ENCODE measurements at places on chromosomes 1 and 21.
A peak's percentile ranks its signal among the peaks of the same experiment; 100 is the strongest.

- DNase-seq: no peak
These were observed 2.1 kb downstream of the GNAT2 start for GRCh38 chr1:109617291-109617801.

GRCh38 chr1:208479435-208479834, 235.3 kb upstream of the PLXNA2 start:
- no peak for DNase-seq

DNA sequence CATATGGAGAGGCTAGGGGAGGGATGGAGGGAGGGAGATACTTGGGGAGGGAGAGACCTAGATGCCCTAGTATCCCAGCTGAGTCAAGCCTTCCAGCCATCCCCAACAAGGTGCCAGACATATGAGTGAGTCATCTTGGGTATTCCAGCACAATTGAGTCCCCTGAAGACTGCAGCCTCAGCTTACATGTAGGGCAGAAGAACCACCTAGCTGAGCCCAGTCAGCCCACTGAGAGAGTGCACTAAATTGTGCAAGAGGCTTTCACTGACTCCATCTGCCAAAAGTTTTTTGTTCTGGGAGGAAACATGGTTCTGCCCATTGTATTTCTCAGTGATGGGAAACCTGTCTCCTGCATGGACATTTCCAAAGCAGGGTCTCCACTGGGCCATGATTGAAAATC, 76.4 kb downstream of the FOXD2 start:
- no peak for DNase-seq

DNA sequence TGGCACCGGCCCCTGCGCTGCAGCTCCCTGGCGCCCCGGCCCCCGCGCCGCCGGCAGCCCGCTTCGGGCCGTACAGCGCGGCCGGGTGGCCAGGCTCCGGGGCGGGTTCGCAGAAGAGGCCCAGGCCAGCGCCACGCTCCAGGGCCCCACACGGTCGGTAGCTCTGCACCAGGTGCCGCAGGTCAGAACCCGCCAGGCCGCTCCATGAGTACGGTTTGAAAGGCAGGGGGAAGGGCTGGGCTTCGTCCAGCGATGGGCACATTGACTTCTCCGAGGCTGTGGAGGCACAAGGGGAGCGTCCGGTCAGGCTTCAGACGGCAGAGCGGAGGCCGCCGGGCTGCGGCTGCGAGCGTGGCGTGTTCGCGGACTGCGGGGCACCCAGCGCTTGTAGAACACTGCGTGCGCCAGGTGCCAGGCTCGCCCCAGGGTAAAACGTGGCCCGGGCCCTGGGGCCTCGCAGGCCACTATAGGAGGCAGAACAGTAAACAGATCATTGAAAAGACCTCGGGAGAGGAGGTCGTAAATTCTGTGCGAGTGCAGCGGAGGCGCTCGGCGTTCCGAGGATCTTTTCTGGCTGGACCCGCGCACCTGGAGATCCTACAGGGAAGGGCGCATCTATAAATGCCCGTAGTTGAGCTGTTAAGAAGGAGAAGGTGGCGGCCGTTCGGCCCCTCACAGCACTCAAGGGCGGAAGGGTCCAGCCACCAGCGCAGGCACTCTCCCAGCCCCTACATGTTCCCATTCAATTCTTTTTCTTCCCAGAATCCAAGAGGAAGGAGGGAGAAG, 5.7 kb downstream of the GFI1 start:
- DNase-seq: no peak

DNA sequence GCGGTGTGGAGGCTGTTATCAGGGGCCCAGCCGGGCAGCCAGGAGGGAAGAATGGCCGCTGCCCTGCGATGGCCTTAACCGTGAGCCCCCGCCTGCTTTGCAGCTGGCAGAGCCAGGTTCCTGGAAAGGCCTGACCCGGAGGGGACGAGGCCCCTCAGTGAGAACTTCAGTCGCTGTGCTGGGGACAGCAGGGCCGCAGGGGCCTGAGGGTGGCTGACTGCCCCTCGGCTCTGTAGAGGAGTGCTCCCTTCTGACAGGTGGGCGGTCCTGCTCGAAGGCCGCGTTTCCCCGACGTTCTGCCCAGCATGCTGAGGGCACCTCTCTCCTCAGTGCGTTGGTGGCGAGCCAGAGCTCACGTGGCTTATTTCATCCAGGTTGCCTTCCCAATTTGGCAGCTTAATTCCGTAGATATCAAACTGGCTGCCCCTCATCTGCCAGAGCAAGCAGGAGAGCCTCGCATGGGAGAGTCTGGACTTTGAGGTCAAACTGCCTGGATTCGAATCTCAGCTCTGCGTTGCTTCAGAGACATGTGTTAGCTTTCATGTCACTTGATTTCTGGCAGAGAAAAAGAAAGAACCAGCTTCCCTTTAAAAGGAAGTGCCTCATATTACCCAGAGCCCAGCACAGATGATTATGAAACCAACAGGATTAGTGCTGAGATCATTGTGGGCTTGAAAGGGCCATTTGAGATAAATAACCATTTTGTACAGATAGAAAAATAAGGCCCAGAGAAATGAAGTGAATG, 239.8 kb downstream of the SDCCAG8 start:
- no peak for DNase-seq

- peak; percentile 28 for DNase-seq
These were observed 7.0 kb upstream of the HIVEP3 start for GRCh38 chr1:41925712-41926111.

- no peak for DNase-seq
These were observed 140.3 kb downstream of the ZC3H11B start for GRCh38 chr1:219472596-219472995.

- peak; percentile 58 for DNase-seq
These were observed at the start of gene SAMD11 for GRCh38 chr1:923131-923990. TSS of gene SAMD11 (plus strand) at chr1:923923. CDS start at chr1:924432, 509 bp downstream.

DNA sequence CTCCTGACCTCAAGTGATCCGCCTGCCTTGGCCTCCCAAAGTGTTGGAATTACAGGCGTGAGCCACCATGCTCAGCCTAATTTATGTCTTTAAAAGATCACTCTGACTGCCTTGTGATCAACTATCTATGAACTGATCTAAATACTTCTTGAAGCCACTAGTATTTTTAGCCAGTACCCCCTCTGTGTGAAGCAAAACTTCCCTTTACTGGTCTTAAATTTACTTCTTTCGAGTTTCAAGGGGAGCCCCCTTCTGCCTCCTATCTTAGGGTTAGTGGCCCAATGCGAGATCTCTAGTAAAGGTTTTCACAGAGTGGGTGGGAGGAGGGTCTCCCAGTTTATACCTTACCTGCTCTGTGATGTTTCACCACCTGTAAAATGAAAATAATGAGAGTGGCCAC, 66.1 kb upstream of the RPL11 start:
- no peak for DNase-seq

GRCh38 chr1:54653036-54653435, 11.4 kb downstream of the MROH7 start:
- peak; percentile 6 for DNase-seq

GRCh38 chr1:198068285-198068684, 88.5 kb upstream of the NEK7 start:
- DNase-seq: no peak

- DNase-seq: no peak
These were observed 221.9 kb downstream of the GIPC2 start for GRCh38 chr1:78267513-78268218.

GRCh38 chr1:36818771-36819170, 215.5 kb downstream of the GRIK3 start:
- DNase-seq: no peak

DNA sequence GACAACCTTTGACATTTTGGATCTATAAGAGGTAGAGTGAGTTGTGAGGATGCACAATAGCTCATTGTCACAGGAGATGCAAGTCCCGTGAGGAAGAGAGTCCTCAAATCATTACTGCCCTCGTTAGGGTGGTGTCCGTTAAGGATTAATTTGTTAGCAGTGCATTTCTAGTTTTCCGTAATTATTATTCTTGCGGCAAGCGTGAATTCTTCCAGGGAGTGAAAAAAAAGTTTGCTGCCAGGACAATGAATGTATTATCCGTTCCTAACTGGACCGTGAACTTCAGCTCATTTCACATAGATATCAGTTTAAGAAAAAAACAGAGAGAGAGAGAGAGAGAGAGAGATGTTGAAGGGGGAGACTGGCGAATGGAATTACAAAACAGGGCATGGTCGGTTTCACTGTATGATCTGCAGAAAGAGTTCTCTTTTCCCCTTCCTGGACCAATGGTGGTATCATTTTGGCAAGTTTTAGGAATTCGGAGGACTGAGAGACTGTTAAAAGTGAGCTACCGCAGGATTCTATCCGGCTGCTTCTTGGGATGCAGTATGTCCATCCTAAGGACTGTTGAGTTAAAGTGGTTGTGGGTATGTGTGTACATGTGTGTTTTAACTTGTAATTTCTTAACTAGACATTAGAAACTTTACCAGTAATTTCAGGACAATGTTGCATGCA, 216.0 kb upstream of the NFIA start:
- DNase-seq: no peak

DNA sequence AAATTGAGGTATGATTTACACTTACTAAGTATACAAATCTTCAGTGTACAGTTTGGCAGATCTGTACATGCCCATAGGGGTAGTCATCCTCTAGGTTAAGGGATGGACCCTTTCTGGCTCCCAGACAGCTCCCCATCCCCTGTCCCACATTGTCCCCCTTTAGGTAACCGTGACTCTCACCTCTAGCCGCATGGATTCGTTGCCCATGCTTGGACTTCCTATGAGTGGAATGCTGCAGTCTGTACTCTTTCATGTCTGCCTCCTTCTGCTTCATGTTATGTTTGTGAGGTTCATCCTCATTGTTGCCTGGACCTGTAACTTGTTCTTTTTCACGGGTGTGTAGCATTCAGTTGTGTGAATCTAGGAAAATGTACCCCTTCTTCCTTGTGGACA, 20.3 kb downstream of the SLC37A1 start:
- DNase-seq: no peak

- no peak for DNase-seq
These were observed 121.6 kb downstream of the RGS7 start for GRCh38 chr1:241235256-241235897.

- DNase-seq: no peak
These were observed 611.1 kb downstream of the BRINP3 start for GRCh38 chr1:189866606-189867005.

DNA sequence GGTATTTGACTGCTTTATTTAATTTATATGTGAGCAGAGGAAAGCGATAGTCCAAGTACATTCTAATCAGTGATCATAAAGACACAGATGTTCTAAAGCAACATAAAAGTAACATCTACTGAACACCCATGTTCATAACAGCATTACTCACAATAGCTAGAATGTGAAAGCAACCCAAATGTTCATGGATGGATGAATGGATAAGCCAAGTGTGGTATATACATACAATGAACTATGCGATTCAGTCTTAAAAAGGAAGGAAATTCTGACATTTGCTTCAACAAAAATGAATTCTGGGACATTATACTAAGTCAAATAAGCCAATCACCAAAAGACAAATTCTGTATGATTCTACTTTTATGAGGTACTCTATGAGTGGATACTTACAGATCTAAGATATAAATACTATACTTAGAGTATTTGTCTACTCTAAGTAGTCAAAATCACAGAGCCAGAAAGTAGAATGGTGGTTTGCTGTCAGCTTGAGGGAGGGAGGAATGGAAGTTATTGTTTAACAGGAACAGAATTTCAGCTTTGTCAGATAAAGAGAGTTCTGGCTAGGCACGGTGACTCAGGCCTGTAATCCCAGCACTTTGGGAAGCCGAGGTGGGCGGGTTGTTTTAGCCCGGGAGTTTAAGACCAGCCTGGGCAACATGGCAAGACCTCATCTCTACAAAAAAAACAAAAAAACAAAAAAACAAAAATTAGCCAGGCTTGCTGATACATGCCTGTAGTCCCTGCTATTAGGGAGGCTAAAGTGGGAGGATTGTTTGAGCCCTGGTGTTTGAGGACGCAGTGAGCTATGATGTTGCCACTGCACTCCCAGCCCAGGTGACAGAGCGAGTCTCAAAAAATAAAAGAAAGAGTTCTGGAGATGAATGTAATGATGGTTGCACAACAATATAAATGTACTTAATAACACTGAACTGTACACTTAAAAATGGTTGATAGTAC, 79.7 kb upstream of the ARHGAP29 start:
- no peak for DNase-seq

DNA sequence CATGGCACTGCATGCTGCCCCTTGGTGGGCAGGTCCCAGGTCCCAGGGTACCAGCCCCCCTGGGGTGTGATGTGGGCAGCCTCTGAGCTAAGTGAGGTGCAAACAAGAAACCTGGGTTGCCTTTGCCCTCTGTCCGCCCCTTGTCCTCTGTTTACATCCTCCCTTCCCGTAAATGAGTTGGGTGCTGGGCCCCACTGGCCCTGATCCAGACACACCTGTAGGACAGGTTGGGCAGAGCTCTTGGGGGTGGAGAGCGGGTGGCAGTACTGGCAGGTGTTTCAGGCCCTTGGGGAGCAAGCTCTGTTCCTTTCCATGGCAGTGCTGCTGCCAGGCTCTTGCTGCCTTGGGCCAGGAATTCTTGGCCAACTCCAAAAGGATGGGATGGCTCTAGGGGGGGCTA, 35.8 kb downstream of the ELF3 start:
- DNase-seq: no peak

DNA sequence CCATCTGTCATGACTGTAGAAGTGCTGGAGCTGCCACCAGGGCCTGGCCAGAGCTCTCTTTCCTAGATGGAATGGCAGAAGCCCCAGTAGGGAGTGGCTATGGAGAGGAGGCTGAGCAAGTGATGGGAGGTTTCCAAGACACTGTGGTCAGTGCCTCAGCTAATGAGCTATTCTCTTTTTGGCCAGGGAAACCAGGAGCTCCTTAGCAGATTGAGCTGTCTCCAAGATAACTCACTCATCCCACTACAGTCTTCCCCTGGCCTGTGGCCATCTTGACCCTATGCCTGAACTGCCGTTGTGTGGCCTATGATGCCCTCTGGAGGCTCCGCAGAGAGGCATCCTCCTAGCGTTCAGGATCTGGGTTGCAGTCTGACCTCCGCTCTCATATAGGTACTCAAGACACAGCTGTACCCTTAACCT, 60.5 kb downstream of the ERI3 start:
- DNase-seq: peak; percentile 56

GRCh38 chr1:153291514-153291913, 21.2 kb downstream of the PGLYRP3 start:
- no peak for DNase-seq

DNA sequence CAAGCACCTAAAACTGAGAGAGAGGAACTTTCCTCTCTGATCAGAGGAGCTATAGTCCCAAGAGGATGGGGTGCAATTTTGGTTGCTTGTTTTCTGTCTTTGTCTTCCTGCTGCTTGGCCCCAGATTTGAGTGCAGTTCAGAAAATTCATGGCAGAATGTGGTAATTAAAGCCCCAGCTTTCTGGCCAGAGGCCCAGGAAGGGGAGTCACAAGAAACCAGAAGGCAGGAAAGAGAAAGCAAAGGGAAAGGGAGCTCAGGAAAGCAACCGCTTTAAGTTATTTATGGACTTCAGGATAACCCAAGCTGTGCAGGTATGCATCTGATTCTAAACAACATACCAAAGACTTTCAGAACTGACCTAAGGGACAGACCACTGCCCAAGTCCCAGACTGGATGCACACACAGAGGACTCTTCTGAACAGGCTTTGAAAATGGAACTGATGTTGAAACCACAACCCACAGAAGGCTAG, 88.8 kb downstream of the ST3GAL3 start:
- no peak for DNase-seq

- no peak for DNase-seq
These were observed 35.6 kb downstream of the WLS start for GRCh38 chr1:68196676-68197075.

Data from HEK293T (cell line).